ENCODE measurements at places on chromosomes 6 and 20. TPM values are rescaled to one million over a fixed set of nuclear protein-coding genes. Genes with fewer than 3 reads are reported as not detected.

The TTK gene
- total RNA-seq = 39.0 TPM

The FAM229B gene
- 2.8 TPM for total RNA-seq

The SYNDIG1 gene
- not detected for total RNA-seq

The SPATA25 gene
- 0.40 TPM for total RNA-seq

The SIRPD gene
- total RNA-seq = 0.18 TPM

The PROKR2 gene
- not detected for total RNA-seq

The WFDC10B gene
- total RNA-seq = not detected

The BPI gene
- not detected for total RNA-seq

The SPINT3 gene
- not detected for total RNA-seq

The EGFL8 gene
- total RNA-seq = 7.9 TPM

The KCNK17 gene
- total RNA-seq = not detected

The LYRM2 gene
- 11.2 TPM for total RNA-seq

The TREM1 gene
- total RNA-seq = 0.98 TPM

The KCNB1 gene
- total RNA-seq = 0.35 TPM

The CDH22 gene
- total RNA-seq = not detected

The EPB41L1 gene
- total RNA-seq = 48.2 TPM

The SYTL3 gene
- total RNA-seq = 1.8 TPM

The NHLRC1 gene
- 1.3 TPM for total RNA-seq

The NOX3 gene
- not detected for total RNA-seq

The CCN5 gene
- 0.26 TPM for total RNA-seq

The CFB gene
- total RNA-seq = 0.86 TPM

The NKX2-4 gene
- total RNA-seq = not detected

The RBM24 gene
- 2.0 TPM for total RNA-seq

The MLN gene
- total RNA-seq = not detected

The LRRN4 gene
- total RNA-seq = 0.44 TPM

The NRSN2 gene
- total RNA-seq = 50.7 TPM

The CLDN20 gene
- total RNA-seq = not detected

The SCRT2 gene
- total RNA-seq = not detected

The PARD6B gene
- 3.7 TPM for total RNA-seq

The ULBP3 gene
- total RNA-seq = 23.2 TPM

The HEY2 gene
- total RNA-seq = not detected

The RAD21L1 gene
- total RNA-seq = 0.11 TPM

The KLHDC3 gene
- 76.0 TPM for total RNA-seq

The ULBP2 gene
- 5.8 TPM for total RNA-seq

The OR2B6 gene
- not detected for total RNA-seq

The VSX1 gene
- total RNA-seq = not detected

The SIRPB2 gene
- 0.52 TPM for total RNA-seq

The ADGRB3 gene
- total RNA-seq = 0.11 TPM

The TREM2 gene
- not detected for total RNA-seq

The EPHA7 gene
- 0.52 TPM for total RNA-seq

The KIAA0408 gene
- total RNA-seq = not detected

The RNF5 gene
- 80.1 TPM for total RNA-seq

The TBCC gene
- 32.3 TPM for total RNA-seq

The SLC22A2 gene
- total RNA-seq = not detected

The SLC24A3 gene
- not detected for total RNA-seq

The SAMD3 gene
- total RNA-seq = not detected

The UST gene
- 7.9 TPM for total RNA-seq

The RAET1L gene
- 1.1 TPM for total RNA-seq

The SNAI1 gene
- total RNA-seq = 5.4 TPM

The PBOV1 gene
- total RNA-seq = not detected

The TP53TG5 gene
- not detected for total RNA-seq

The PTCHD4 gene
- not detected for total RNA-seq

The DSP gene
- 71.6 TPM for total RNA-seq
